ENCODE measurements at places on chromosomes 2 and 18. TPM values are rescaled to one million over a fixed set of nuclear protein-coding genes. Genes with fewer than 3 reads are reported as not detected.

GRCh38 chr18:60066219-60066975 lies 166.6 kb downstream of the PMAIP1 start:
- DNase-seq = no peak
- H3K4me3 ChIP-seq = no peak overlapping the region
- H3K27ac ChIP-seq = no peak overlapping the region
- peaks cover 4% of the 10 kb centered on the region for H3K27me3 ChIP-seq
- H3K36me3 ChIP-seq = no peaks in the 10 kb centered on the region

- H3K27ac ChIP-seq = peak overlapping the region; percentile 68
- H3K36me3 ChIP-seq = no peaks in the 10 kb centered on the region
- DNase-seq = peak; percentile 68
- peaks cover 74% of the 10 kb centered on the region for H3K27me3 ChIP-seq
- peaks cover 26% of the 10 kb centered on the region for H3K4me1 ChIP-seq
Measured at GRCh38 chr2:72145658-72146329, 1.9 kb downstream of the CYP26B1 start.

DNA sequence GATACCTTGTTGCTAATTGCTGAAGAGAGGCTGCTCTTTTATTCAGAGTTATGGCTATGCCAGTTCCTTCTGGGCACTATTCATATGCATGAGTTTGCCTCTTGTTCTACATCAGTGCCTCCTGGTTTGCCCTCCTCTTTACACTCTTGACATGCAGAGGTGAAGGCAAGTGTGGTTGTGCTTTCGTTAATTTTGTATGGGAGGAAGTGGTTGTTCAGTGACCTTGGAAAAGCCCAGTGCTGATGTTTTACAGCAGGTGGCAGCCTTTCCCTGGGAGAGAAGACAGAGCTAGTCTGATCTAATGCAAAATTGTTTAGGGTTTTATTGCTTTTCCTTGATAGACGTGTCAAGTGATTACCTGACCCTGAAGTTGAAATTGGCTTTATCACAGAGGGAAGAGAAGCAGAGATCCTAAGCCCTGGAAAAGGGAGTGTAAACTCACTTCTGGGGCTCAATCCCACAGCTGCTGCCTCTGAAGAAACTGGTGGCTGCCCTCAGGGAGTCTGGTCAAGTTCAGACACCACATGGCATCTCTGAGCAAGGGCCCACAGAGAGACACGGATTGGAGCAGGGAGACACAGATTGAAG lies 30.5 kb upstream of the VPS54 start:
- no peak overlapping the region for H3K4me3 ChIP-seq
- H3K4me1 ChIP-seq = peaks cover 19% of the 10 kb centered on the region
- H3K36me3 ChIP-seq = no peaks in the 10 kb centered on the region
- no peaks in the 10 kb centered on the region for H3K27me3 ChIP-seq

Gene LOXL3
- 3.4 TPM for total RNA-seq

GRCh38 chr2:173715441-173715840 lies 249.7 kb downstream of the SP3 start:
- no peak overlapping the region for H3K4me3 ChIP-seq
- H3K4me1 ChIP-seq = no peaks in the 10 kb centered on the region
- no peak overlapping the region for H3K27ac ChIP-seq
- H3K36me3 ChIP-seq = no peaks in the 10 kb centered on the region
- H3K27me3 ChIP-seq = peaks cover 8% of the 10 kb centered on the region

DNA sequence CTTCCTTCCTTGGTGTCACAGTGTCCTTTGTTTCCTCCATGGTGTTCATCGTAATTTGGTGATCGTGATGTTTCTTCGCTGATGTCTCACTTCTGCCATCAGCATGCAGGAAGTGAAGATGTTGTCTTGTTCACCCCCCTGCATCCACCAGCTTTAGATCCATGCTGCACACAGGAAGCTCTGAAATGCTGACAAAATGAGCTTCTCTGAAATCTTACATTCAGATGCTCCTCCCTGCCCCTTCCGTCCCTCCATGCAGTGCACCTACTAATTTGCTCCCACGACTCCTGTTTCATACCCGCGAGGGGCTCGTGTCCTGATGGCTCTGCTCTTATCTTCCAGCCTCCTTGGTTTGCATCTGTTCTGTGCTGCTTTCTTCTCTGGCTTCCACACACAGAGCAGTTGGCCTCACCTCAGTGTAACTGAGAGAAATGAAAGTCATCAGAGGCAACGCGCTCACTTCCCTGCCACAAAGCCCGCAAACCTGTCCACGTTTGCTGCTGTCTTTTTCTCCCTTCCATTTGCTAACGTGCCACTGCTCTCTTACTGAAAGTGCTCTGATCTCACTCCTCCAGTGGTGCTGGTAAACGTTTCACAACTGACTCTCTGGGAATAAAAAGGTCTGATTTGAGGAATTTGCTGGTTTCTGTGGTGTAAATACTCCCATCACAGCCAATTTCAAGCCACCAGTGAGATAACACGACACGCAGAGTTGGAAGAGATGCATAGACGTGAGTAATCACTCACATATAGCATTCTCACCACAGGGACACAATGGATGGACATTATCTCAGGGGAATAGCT lies 41.0 kb upstream of the MGAT4A start:
- peaks cover 17% of the 10 kb centered on the region for H3K4me1 ChIP-seq
- H3K27ac ChIP-seq = peak overlapping the region; percentile 4
- no peaks in the 10 kb centered on the region for H3K36me3 ChIP-seq
- no peak for DNase-seq
- H3K4me3 ChIP-seq = no peak overlapping the region
